ENCODE measurements at places on chromosomes 7 and 10.
A peak's percentile ranks its signal among the peaks of the same experiment; 100 is the strongest.

- no peak for DNase-seq
Measured at GRCh38 chr7:80773787-80774508, 135.5 kb downstream of the CD36 start.

DNA sequence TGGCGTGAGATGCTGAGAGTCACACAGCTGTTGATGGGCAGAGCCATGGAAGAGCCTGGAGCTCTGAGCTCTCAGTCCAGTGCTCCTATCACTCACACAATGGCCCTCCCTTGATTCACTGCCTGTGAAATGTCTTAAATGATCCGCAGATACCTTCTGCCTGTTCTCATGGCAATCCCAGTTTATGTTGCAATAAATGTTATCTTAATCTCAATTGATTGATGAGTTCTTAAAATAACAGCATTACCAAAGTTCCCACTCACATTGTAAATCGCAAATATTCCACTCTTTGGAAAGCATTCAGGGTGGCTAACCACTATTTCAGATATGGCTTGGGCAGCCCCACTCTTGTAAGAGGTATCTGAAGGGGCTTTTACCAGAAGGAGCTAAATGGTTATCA lies 865.5 kb downstream of the LRMDA start:
- DNase-seq = no peak

DNA sequence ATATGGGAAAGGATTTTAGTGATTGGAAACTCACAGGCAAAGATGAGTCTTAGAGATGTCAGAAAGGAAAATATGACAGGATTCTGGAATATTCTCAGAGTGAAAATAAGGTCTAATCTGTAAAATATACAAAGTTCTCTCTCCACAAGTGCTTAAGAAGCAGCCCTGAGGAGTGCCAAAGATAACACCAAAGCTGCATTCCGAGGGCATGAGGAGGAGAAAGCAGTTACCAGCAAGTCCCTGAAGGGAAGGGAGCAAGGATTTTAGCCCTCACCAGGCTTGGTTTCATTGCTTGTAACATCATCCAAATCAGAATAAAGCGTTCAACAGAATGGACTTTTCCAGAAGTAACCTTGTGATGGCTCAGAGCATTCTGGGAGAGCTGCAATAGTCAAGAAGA lies 31.4 kb upstream of the DLX6 start:
- DNase-seq = no peak

- no peak for DNase-seq
Measured at GRCh38 chr7:121604627-121605316, 208.7 kb upstream of the FAM3C start.

GRCh38 chr7:79781716-79782115 lies 328.2 kb upstream of the MAGI2 start:
- no peak for DNase-seq

- DNase-seq = no peak
Measured at GRCh38 chr10:695396-695795, 5.9 kb upstream of the DIP2C start.

- no peak for DNase-seq
Measured at GRCh38 chr10:120182431-120182830, 274.6 kb upstream of the PLPP4 start.

DNA sequence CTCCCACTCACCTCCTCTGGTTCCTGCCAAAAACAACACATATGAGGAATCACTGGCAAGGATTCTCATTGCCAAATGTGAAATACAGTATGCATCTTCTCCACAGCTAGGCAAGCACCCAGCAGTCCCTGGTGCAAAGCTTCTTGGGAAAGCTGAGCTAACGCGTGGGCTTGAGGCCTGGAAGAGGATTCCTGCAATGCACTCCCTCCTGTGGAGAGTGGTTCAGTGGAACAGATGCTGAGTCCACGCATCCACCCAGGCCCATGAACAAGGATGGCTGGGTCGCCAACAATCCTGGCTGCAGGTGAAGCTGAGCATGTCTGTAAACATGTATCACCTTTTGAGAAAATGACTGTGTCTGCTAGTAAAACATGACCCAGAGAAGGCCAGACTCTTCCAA lies 113.2 kb upstream of the CHST15 start:
- DNase-seq = no peak

- no peak for DNase-seq
Measured at GRCh38 chr10:119465085-119465484, 77.4 kb downstream of the RGS10 start.

DNA sequence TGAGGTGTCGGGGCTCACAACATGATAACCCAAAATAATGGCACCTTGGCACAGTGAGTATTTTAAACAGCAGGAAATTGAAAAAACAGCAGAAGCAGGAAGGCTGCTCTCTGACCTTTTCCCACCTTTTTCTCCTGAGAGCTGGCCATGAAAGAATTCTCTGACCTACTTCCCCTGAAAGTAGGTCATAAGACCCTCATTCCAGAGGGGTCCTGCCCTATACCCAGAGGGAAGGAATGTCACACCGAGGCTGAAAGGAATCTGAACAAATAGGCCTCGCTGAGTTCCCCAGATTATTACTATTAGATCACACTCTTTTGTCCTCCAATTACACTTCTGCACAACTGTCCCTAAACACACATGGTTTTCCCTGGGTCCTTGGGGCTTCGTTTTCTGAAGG lies 18.8 kb downstream of the CPVL start:
- no peak for DNase-seq

DNA sequence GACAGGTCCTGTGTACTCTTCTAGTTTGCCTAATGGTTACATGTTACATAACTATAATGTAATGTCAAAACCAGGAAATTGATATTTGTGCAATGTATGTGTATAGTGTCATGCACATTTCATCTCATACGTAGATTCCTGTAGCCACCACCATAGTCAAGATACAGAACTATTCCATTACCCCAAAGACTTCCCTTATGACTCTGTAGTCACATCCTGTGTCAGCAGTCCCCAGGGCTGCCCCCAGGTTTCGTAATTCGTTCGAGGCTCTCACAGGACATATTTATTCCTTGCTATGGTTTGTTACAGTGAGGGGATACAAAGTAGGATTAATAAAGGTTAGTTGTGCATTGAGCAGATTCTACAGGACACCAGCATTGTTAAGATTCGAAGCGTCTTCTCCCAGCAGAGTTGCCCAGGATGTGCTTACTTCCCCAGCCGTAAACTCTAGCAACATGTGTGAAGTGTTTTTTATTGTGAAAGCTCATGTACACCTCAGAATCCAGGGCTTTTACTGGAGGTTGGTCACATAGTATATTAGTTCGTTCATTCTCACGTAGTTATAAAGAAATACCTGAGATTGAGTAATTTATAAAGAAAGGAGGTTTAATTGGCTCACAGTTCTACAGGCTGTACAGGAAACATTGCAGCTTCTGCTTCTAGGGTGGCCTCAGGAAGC lies 18.6 kb downstream of the RABGEF1 start:
- no peak for DNase-seq

- DNase-seq = peak; percentile 80
Measured at GRCh38 chr7:47945261-47946015, 2.8 kb downstream of the PKD1L1 start.

GRCh38 chr7:90618876-90619275 lies 22.8 kb downstream of the CDK14 start:
- no peak for DNase-seq

DNA sequence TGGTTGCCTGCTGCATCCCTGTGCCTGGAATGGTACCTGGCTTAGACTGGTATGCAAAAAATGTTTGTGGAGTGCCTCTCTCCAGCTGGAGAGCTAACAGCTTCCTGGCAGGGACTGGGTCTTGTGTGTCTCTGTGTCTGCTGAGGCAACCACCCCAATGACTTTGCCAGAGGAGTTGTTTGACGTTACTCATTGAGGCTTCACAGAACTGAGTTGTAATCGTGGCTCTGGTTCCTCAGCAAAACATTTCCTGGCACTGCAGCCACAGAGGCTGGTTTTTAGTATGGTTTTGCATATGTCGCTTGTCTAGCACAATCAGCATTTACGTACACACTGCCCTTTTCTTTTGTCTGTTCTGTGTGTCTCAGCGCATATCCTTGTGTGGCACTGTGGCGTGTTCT lies 7.5 kb downstream of the ZNF282 start:
- no peak for DNase-seq

GRCh38 chr7:13910805-13911551 lies 78.5 kb downstream of the ETV1 start:
- DNase-seq = no peak

- no peak for DNase-seq
Measured at GRCh38 chr7:90402785-90403173, 482 bp upstream of the CLDN12 start.

DNA sequence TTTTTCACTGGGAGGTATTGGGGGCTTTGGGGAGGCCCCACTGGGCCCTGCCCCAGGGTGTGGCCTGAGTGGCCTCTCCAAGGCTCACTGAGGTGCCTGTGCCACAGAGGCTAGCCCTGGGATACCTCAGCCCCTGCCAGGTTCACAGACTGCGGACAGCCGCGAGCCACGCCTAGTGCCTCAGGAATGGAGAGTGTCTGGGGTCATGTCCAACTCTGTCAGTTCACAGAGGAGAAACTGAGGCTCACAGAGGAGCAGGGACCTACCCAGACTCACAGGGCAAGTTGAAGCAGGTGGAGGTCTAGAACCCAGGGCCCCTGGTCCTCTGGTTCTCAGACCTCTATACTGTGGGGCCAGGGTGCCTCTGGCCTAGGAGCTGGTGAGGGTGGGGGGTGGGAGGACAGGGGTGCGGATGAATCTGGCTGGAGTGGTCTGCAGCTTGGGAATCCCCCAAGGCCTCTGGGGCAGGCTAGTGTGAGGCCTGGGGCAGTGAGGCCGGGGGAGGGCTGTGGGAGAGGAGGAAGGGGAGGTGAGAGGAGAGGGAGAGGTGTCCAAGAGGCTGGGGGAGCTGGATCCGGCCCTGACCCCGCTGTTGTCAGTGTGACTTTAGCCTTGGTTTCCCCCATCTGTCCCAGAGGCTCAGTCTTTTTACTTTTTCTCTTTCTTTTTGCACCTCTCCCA lies 20.0 kb downstream of the NEURL1 start:
- DNase-seq = no peak

DNA sequence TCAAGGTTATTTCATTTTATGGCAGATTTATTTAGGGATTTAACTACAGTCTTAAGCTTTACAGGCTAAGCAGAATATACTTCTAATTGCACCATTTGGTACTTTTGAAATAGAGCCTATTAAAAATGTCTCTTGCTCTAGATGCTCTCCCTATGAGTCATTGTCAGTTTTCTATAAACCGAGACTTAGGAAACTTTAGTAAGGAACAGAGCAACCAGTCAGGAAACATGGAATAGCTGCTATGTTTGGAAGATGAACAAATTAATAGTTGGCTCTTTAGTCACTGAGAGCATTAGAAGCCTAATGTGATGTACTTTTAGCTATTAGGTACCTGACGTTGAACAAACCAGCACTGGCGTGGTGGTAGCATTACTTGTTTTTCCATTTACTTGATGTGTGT lies 35.3 kb downstream of the INPP5F start:
- no peak for DNase-seq

DNA sequence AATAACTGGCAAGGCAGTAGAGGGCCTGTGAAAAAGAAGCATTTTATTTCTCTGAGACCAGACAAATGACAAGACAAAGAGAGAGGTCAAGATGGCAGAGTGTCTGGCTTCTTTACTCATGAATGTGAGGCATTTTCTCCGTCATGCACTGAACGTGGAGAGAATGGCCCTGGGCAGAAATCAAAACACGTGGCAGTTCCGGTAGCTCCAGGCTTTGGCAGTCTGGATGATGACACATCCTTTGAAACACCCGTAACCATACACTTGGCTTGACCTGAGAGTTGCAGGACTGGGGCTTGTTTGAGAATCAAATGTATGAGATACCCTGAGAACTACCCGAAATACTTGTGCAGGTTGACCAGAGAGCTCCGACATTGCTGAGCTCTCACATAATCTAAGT lies 537.6 kb downstream of the ACTR3B start:
- no peak for DNase-seq

- DNase-seq = no peak
Measured at GRCh38 chr7:37441386-37441760, 7.3 kb downstream of the ELMO1 start.

DNA sequence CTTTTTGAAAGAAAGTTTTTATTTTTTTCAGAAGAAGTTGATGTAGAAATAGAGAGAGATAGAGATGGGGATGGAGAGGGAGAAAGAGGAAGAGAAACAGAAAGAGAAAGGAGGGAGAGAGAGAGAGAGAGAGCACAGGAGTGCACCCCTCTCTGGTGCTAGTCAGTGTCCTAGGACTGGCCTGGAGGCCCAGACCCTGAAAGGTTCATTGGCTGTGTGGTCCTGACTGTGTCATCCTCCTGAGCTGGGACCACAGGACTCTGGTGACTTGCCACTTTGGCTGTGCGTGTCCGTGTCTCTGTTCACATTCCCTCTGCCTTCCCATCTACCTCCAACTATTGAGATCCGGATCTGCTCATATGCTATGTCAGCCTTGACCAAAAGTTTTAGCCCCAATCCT lies 62.1 kb upstream of the SHH start:
- DNase-seq = no peak

DNA sequence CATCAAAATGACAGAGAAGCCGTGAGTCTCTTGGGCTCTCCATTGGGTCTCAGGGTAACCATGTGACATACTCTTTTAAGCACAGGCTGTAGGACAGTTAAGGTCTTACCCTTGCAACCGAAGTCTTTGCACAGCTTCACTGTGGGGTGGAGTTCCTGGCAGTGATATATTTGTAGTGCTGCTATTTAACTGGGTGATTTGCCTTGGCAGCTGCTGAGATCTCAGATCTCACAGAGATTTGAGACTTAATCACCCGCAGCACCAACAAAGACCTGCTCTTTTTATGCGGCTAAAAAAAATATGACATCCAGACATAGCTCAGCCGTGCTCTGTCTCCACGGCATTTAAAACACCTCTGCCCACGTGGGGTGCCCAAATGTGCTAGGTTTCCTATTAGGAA lies 63.4 kb upstream of the NPTX2 start:
- no peak for DNase-seq

DNA sequence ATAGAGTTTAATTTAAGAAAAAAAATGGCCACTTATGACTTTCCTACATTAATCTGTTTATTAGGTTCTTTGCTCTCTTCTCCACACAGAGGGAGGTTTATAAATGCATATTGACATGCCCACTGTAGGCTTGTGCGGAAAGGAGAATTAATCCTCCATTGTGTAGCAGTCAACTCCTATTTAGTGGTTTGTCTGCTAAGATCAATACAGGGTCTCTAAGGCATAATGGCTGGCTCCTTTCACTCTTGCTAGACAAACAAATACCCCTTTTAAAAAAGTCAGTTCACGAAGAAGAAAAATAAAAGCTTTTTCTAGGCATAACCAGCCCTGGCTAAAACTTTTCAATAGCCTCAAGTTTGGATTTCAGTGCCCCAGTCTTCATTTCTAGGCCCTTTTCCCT lies 141.6 kb downstream of the TSPAN12 start:
- no peak for DNase-seq

- DNase-seq = no peak
Measured at GRCh38 chr7:50953303-50953702, 170.6 kb upstream of the GRB10 start.

DNA sequence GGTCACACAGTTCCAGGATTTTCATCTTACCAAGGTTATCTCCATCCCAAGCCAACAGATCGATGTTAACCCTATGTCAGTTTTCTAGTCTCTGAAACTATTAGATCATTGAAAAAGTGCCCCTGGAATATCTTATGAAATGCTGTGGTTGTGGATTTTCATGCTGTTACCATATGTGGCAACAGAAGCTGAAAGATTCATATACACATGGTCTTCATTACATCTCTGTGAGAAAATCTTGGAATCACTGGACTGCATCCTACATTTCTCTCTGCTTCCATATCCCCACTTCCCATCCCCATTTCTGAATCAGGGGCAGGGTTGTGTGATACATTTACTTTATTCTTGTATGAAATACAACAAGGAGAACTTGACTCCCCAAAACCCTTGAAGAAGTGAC lies 146.1 kb downstream of the SLC16A9 start:
- no peak for DNase-seq

GRCh38 chr10:12435348-12435747 lies 86.0 kb downstream of the CAMK1D start:
- no peak for DNase-seq

- no peak for DNase-seq
Measured at GRCh38 chr7:8699875-8700624, 266.6 kb downstream of the NXPH1 start.
